ENCODE measurements at places on chromosomes 16 and 17.

DNA sequence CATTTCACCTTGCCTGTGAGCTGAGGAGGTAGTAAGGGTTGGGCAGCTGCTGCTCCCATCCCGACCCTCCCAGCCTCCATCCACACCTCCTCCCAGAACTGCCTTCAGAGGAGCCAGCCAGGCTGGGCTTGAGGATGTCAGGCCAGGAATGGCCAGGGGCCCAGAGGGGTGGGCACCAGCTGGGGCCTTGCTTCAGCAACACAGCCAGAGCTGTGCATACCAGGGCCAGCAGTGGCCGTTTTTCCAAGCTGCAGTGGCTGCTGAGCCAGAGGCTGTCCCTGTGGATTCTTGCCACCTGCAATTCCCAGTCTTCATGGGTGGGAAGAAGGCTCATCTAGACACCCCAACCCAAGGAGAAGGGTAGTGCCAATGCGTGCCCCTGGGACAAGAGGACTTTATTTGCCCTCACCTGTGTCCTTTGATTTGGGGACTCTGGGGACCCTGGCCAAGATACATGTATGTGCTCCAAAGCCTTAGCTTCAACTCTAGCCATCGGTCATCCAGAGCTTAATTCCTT is 153.4 kb upstream of the SDK2 start:
- DNase-seq: no peak

DNA sequence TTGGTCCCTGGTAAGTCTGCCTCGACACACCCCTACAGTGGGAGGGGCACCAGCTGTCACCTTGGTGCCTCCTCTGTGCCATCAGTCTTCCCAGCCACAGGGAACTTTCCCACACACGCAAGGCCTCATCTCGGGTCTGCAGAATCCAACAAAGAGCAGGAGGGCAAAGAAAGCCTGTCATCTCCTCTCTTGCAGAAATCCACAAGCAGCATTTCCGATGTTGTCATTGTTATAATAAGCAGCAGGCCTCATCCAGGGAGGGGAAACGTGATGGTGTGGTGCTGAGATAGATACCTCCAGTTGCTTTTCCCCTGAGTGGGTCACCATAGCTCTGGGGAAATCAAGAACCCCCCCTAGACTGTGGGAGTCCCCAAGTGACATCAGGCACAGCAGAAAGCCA is 110.4 kb downstream of the CMIP start:
- DNase-seq: no peak

- no peak for DNase-seq
Observed at GRCh38 chr17:42313773-42314566, 25.7 kb downstream of the STAT5A start.

DNA sequence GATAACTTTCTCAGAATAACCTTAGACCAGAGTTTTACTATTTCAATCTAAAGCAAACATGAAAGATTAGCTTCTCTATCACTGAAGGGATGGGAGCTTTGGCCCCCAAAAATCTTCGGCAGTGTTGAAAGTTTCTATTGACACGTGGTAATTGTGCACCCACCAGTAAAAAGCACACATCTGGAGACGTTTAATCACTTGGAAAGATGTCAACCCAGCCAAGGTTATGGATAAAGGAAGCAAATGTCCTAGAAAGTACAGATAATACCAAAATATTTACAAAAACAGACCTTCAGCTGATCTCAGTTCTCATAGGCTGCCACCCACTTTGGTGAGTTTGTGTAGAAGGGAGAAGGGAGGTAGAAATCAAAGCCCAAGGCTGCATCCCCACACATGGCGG is 5.3 kb downstream of the MYCBPAP start:
- DNase-seq: no peak
